Stimulated activated CD8-positive, alpha-beta memory T cell treated with anti-CD3 and anti-CD28 coated beads, Interleukin-4, amount 100 ng/mL, for 1 hour (primary cell): ENCODE measurements at places on chromosomes 4 and X.

DNA sequence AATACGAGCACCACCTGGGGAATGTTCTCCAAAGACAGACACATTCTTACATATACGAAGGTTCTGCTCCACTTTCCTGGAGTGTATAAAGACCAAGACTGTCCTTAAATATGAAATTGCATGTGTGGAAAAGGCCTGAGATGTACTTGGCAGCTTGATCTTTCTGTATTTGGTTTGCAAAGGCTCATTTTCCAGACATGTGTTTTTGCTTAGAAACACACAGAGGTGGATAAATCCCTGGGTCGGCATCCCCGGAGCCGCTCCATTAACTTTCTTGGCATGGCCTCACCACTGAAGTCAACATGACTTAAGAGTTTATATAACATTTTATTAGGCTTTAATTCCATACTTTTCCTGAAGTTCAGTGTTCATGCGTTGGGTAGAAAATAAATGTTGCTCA lies 239.4 kb downstream of the LDB2 start:
- no peak for DNase-seq

DNA sequence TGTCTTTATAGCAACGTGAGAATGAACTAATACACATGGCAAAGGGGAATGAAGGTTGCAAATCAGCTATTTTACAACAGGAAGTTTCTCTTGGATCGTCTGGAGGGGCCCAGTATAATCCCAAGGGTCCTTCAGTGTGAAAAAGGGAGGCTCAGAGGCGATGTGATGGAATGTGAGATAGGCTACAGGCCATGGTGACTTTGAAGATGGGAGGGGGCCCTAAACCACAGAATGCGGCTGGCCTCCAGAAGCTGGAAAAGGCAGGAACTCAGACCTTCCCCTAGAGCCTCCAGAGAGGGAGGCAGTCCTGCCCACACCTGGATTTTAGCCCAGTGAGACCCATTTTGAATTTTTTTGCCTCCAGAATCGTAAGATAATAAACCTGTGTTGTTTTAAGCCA lies 69.4 kb upstream of the PGM2 start:
- no peak for DNase-seq

GRCh38 chr4:149765630-149766029 lies 50.0 kb downstream of the IQCM start:
- no peak for DNase-seq

- no peak for DNase-seq
These were observed 278.8 kb downstream of the SPATA18 start for GRCh38 chr4:52329894-52330293.

DNA sequence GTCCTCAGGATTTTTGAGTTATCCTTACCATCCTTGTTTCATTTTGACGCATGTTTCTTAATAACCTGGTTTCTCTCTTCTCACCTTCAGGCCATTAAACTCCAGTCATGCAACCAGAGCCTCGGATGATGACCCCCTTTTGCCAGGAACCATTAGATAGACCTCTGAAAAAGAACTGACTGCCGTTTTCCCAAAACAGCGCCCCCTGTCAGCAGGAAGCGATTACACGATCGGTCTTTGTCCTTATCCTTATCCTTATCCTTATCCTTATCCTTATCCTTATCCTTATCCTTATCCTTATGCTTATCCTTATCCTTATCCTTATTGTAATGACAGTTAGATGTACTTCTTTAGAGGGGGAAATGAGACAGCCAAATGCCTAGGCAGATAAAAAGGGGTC lies 148.4 kb upstream of the ITM2A start:
- no peak for DNase-seq

DNA sequence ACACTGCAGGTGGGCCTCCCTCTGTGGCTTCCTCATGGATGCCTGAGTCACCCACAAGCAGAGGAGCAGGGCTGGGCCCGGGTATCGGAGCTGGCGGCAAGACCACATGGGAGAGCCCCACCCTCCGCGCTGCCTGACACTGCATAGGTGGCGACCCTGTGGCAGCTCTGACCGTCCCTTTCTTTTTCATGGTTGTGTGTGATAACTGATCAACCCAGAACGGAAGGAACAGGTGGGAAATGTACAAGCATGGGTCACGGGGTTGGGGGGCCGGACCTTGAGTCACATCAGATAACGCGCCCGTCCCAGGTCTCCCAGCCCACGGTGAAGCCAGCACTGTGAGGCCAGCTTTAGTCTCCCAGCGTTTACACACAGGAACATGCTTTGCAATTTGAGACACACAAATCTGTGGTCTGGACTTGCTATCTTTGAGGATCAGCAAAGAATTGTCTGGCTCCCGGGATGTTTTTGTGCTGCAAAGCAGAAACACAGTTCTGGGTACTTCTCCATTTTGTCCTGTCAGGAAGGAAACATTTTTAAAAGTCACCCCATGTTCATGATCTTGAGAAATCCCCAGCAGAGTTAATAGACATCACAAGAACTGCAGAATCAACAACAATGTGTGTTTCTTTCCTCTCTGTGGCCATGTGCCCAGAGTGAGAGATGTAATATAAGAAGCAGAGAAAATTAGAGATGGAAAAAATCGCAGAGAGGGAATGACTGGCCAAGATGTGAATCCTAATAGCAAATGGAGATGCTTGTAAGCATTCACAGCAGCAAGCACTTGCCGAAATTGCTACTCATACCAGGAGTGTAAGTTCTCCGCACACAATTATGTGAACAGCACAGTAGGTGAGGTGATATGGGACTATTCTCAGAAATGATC lies 70.1 kb upstream of the CBR4 start:
- no peak for DNase-seq

- DNase-seq = no peak
These were observed 164.4 kb downstream of the QDPR start for GRCh38 chr4:17347445-17347844.

- DNase-seq = no peak
These were observed 24.9 kb downstream of the CD99L2 start for GRCh38 chrX:150873616-150874015.

GRCh38 chr4:89242864-89243732 lies 64.5 kb downstream of the GPRIN3 start:
- DNase-seq = no peak

DNA sequence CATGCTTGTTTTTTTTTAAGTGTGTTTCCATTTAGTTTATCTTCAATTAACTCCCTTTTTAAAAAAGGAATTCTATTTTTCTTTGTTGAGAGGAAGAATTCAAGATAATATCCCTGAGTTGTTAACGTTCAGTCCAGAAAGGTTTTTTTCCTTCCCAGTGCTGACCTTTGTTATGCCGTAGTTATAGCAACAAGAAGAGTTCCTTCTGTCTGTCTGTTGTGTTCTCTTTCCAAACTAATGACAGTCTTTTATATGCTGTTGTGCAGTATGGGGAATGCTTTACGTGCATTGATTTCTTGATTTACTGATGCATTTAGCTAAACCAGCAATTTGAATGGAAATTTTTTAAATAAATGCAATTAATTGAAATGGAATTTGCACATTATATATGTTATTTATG lies 6.6 kb upstream of the CXXC4 start:
- DNase-seq = no peak

DNA sequence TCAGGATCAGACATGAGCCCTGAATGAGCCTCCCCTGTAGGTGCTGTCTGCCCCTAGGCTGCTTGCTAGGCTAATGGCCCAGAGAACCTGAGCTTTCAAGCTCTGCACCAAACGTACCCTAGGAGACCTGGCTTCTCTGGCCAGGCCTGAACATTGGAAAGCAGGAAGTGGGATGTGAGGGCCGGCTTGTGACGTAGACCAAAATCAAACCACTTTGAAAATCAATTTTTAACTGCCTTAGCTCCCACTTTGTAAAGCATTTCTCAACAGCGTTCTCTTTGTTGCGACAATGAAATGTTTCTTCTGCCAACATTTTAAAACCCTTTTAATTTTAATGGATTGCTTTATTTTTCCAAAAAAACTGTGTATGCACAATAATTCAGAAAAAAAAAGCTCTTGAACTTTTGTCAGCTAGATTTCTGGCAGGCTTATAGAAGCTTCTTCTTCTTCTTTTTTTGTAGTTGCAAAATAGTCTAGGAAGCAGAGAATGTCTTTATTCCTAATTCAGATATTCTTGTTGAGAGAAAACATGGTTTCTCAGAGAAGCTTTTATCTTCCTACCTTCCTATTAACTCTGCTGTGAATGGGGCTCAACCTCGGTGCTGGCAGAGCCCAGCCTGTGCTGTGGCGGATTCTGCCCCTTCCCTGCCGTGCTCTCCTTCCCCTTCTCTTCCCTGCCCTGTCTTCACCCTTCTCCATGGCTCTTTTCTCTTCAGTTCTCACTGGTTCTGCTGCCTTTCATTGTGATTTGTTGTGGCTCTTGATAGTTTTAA lies 145.2 kb upstream of the SFRP2 start:
- no peak for DNase-seq

DNA sequence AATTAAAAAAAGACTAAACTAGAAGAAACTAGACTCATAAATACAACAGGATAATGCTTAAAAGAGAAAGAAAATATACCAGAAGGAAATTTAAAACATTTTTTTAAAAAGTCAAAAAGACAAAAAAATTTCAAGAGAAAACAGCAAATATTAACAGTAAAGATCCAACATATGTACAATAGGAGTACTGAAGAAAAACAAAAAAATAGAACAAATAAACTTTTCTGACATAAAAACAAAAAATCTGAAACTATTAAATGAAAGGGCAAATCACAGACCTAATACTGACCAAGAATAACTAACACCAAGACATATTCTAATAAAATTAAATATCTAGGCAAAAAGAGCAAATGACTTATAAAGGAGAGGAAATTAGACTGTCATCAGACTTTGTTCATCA lies 11.5 kb downstream of the DNAJB14 start:
- no peak for DNase-seq

- DNase-seq = no peak
These were observed 70.5 kb upstream of the QRFPR start for GRCh38 chr4:121451310-121451709.
